ENCODE measurements at places on chromosomes 5 and 9.
A peak's percentile ranks its signal among the peaks of the same experiment; 100 is the strongest.

DNA sequence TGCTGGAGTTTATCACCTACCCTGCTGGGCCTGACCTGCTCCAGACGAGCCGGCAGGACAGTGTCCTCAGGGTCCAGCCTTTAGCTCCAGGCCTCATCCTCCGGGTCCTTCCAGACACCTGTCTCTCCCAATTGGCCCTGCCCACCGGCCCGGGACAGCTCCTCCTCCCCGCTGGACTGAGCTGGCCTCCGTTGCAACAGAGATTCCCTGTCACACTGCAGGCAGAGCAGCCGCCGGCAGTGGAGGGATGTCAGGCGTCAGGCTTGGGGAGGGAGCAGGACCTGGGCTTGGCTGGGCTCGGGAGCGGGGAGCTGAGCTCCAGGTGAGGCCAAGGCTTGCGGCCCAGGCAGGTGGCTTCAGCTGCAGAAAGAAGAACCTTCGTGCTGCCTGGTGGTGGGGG is 1.7 kb downstream of the KCNT1 start:
- DNase-seq, result no peak

GRCh38 chr9:34334916-34335315 is 5.5 kb downstream of the NUDT2 start:
- DNase-seq, result no peak

DNA sequence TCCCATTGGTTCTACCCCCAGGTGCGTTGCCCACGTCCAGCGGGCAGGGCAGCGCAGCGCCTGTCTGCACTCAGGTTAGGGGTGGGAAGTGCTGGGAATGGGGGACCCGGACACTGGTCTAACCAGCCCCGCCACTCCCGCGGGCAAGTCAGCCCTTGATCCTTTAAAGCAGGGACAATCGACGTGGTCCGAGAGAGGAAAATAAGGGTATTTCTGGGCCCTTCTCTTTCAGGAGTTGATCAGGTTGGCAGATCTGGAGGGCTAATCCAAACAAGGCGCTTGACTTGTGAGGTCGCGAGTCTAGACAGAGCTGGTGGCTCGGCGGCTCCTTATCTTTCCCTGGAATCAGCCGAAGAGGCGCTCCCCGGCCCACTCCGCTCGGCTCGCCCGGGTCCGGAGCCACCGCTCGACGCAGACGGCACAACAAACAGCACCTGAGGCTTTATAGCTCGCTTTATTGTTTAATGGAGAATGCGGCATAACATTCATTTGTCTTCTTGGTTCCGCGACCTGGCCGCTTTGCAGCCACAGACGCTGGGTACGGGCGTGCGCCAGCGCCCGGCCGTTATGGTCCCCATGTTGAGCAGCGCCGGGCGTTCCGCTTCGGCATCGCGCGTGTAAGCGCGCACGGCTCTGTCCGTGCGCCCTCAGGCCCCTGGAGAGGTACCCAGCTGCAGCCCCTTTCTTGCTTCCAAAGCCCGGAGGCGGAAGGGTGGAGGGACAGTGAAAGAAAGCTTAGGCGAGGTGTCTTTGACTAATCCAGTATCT is 15.8 kb downstream of the ISL1 start:
- no peak for DNase-seq

GRCh38 chr9:98254228-98255060 is 1.0 kb downstream of the TBC1D2 start:
- DNase-seq, result no peak

DNA sequence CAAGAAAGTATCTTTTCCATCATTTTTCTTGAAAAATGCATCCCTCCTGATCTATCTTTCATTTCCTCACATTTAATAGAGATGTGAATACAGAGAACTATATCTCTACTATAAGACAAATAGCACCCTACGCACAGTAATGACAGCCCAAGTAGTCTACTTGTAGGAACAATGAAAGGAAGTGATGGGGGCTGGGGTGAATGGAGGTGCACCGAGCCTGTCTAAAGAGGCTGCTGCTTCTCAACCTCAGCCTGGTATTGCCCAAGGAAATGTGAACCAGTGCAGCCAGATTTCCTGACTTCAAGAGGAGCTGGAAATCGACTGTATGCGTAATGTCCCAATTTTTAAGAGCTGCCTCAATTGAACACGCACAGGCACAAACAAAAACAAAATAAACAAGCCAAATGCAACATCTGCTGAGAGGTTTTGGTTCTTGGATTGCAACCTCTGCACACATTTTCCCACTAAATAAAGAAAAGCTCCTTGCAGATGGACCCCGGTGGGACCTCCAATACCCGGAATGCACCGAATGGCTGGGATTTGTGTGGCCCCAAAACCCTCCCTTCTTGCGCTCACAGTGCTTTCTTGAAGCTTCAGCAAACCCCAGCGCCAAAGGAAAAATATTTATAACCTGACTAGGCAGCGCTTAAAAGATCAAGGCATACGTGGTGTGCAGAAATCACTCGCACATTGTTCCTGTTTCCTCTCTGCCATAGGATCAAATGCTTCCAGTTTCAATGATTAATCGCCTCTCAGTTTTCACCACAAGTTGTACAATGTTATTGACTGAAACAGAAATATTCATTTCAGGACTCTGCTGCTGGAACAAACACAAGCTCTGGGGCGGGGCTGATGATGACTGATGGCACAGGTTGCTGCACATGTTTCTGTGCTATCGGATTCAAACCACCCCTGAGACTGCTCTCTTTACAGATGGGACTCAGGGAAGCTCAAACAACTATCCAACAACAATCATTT is 68.3 kb downstream of the KCNIP1 start:
- peak; percentile 54 for DNase-seq

Data from GM12865 (cell line).